ENCODE measurements at places on chromosomes 16 and 17.

GRCh38 chr16:86901483-86901882 lies 323.1 kb downstream of the FOXL1 start:
- H3K4me1 ChIP-seq, result no peaks in the 10 kb centered on the region
- no peak overlapping the region for H3K4me3 ChIP-seq
- no peaks in the 10 kb centered on the region for H3K27me3 ChIP-seq
- no peak overlapping the region for H3K27ac ChIP-seq

- H3K27me3 ChIP-seq, result no peaks in the 10 kb centered on the region
- DNase-seq, result no peak
- H3K4me3 ChIP-seq, result no peak overlapping the region
- peaks cover 39% of the 10 kb centered on the region for H3K36me3 ChIP-seq
These were observed 10.4 kb downstream of the HS3ST3B1 start for GRCh38 chr17:14311186-14311705.

GRCh38 chr17:47935961-47936360 lies 5.4 kb upstream of the PNPO start:
- H3K36me3 ChIP-seq, result peaks cover 5% of the 10 kb centered on the region
- H3K4me3 ChIP-seq, result no peak overlapping the region
- H3K27ac ChIP-seq, result no peak overlapping the region

- peaks cover 25% of the 10 kb centered on the region for H3K36me3 ChIP-seq
- peaks cover 38% of the 10 kb centered on the region for H3K27me3 ChIP-seq
- no peak overlapping the region for H3K4me3 ChIP-seq
- no peak overlapping the region for H3K27ac ChIP-seq
These were observed 14.0 kb upstream of the FAM83G start for GRCh38 chr17:19018600-19018950.

- no peak overlapping the region for H3K27ac ChIP-seq
- no peaks in the 10 kb centered on the region for H3K4me1 ChIP-seq
- no peak overlapping the region for H3K4me3 ChIP-seq
- DNase-seq, result no peak
These were observed 621.6 kb upstream of the GOT2 start for GRCh38 chr16:59355704-59356103.
